Right ventricle myocardium inferior (tissue), 1 donor: ENCODE measurements at places on chromosomes 2 and 18.

GRCh38 chr2:45570671-45571334 lies 40.3 kb downstream of the SRBD1 start:
- no peak for DNase-seq

DNA sequence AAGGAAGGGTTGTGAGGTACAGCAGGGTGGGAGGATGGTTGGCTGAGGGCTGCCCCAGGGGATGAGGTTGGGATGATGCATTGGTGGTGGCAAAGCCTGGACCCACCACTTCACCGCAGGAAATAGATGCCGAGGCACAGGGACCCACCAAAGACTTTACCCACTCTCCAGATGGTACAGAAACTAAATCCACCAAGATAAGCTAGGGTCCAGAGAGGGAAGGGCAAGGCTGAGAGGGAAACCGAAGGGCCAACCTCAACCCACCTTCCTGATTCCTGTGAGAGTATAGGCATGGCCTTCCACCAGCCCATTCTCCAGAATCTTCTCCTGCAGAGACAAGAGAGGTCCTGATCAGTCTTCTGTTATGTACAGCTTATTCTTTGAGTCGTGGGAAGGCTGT lies 18.1 kb downstream of the CAPN14 start:
- DNase-seq, result no peak

DNA sequence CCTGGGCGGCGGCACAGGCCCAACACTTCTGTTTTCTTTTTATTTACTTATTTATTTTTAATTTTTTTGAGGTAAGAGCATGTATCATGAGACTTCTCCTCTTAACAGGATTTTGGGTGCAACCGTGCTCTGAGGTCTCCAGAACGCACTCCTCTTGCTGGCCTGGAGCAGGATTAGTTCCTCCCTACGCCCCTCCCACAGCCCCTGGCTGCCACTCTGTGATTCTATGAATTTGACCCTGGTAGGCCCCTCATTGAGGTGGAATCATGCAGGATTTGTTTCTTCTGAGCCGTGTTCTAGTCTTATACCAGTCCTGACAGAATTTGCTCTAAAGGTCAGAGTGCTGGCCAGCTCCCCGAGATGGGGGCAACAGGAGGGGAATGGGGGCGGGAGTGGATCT lies 106.5 kb upstream of the HS6ST1 start:
- DNase-seq, result no peak

DNA sequence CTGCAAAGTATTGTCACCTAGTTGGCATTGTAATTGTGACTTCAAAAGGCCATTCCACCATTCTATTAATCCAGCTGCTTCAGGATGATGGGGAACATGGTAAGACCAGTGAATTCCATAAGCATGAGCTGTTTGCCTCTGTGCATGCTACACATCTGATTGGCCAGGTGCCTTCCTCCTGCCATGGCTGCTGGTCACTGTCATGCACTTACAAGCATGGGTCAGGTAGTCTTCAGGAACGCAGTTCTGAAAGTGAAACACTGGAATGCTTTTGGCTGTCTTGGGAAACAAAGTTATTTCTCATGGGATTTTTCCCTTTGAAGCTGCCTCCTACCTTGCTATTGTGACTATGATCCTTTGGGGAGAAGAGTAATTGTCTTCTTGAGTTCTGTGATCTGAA lies 267.6 kb downstream of the GBX2 start:
- DNase-seq, result no peak

DNA sequence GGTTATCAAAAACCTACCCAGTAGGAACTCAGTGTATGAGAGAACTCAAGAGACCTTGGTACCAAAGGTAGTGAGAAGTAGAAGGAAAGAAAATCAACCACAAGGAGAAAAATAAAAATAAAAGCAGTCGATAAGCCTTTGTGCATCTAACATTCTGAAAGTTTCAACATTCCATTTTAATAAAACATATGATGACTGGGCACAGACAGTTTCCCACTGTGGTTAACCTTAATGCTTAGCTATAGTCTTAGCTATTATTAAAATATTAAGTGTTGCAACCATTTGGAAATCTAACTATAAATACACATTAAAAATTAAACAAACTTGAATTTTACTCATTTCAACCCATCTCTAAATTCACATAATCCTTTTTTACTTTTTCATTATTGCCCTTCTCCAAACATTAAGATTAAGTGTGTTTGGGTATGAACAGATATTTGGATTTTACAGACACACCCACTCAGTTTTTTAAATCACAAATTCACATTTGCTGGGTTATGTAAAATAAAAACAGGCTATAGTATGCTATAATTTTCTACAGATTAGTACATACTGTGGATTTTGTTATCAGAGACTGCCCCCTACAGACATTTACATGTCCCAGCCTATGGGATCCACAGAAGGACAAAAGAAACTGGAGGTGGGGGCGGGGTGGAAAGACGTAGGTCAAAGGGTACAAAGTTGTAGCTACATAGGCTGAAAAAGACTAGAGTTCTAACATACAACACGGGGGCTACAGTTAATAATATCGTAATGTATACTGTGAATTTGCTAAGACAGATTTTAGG lies 32.8 kb downstream of the SRBD1 start:
- DNase-seq, result no peak

- DNase-seq, result no peak
Observed at GRCh38 chr2:88036606-88037005, 19.0 kb downstream of the KRCC1 start.

- no peak for DNase-seq
Observed at GRCh38 chr2:10765461-10765860, 44.0 kb downstream of the ATP6V1C2 start.

DNA sequence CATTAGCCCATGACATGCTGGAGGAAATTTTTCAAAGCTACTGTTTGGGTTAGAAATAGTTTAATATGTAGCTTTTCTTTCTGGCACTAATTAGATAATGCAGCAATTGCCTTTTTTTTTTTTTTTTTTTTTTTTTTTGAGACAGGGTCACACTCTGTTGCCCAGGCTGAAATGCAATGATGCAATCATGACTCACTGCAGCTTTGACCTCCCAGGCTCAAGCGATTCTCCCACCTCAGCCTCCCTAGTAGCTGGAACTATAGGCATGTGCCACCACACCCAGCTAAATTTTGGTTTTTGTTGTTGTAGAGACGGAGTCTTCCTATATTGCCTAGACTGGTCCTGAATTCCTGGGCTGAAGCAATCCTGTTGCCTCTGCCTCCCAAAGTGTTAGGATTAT lies 136.2 kb downstream of the SP100 start:
- DNase-seq, result no peak

DNA sequence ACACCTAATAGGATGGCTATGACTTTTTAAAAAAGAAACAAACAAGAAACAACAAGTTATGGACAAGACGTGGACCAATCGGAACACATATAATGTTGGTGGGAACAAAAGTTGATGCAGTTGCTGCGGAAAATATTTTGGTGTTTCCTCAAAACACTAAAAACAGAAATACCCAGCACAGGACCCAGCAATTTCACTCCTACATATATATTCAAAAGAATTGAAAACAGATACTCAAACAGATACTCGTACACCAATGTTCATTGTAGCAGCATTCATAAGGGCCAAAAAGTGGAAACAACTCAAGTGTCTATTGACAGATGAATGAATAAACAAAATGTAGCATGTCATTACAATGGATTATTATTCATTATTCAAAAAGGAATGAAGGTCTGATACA lies 12.1 kb downstream of the CCDC141 start:
- DNase-seq, result no peak

DNA sequence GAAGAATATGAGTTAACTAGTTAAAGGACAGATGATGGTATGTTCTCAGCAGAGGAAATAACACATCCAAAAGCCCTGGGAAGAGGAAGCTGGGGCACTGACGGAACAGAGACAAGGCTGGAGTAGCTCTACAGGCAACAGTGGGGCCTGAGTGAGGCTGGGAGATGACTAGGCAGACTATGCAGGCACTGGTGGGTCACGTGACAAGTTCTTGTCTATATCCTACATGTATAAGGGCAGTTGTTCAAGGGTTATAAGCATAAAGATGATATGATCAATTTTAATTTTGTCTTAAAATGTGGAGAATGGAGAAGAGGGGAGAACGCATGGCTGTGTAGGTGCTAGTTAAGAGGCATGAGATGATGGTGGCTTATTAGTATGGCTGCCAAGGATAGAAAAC lies 68.6 kb downstream of the KCNS3 start:
- DNase-seq, result no peak

GRCh38 chr2:207253666-207254345 lies 88.1 kb upstream of the KLF7 start:
- no peak for DNase-seq

GRCh38 chr2:241983571-241984270 lies 114.2 kb downstream of the RTP5 start:
- no peak for DNase-seq

GRCh38 chr18:24263050-24263449 lies 124.2 kb downstream of the CABYR start:
- no peak for DNase-seq

GRCh38 chr18:47413327-47413726 lies 161.9 kb upstream of the SKOR2 start:
- DNase-seq, result no peak

- DNase-seq, result peak; percentile 58
Observed at GRCh38 chr2:239756790-239757760, 268.1 kb downstream of the NDUFA10 start.

GRCh38 chr18:51135795-51136194 lies 61.7 kb downstream of the MEX3C start:
- DNase-seq, result no peak

GRCh38 chr2:190835303-190835930 lies 45.2 kb upstream of the GLS start:
- no peak for DNase-seq

DNA sequence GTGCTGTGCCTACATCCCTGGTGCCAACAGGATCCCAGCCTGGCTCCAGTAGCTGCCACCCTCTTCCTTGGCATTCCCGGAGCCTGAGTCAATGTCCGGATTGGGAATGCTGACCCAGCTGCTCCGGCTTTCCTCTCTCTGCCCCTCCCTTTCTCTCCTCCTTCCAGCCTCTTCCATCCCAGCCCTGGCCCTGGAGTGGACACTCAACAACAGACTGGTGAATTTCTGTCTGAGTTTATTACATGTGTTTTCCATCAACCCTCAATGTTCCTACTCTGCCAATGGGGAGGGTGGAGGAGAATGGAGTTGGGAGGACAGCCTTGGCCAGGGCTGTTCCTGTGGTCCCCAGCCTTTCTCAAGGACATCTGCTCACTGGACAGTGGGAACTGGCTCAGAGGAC lies 917 bp upstream of the PRKAG3 start:
- DNase-seq, result no peak

DNA sequence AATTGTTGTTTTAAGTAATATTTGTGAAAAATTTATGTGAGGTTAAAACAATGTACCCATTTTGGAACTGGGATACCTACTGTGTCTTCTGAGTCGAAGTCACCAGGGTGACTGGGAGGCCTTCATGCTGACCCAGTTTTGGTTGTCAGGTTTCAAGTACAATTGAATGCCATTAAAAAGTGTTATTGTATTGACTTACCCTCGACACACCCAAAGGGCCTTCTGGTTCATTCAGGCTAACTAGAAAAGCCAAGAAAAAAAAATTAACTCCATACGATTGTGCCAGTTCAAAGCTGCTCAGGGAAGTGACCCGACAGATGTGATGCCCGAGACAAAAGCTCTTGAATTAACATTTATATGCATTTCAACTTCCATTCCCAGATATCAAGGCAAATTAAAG lies 190.0 kb downstream of the ST6GAL2 start:
- no peak for DNase-seq

GRCh38 chr2:215940645-215941184 lies 72.6 kb downstream of the MREG start:
- no peak for DNase-seq

DNA sequence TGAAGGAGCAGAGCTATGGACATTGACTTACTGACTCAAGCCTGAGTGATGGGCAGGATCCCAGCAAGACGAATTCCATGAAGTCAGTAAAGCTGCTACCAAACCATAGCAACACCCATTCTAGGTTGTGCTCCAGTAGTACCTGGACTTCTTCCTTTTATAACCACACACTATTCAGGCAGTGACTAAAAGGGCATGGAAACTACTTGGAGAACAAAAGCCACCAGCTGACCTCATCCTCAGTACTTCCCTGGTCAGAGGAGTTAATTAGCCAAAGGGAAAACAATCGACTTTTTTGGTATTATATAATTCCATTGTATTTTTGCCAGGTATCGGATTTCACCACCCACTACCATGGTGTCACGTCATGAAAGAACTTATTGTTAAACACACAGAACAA lies 237.1 kb downstream of the TTC32 start:
- no peak for DNase-seq

DNA sequence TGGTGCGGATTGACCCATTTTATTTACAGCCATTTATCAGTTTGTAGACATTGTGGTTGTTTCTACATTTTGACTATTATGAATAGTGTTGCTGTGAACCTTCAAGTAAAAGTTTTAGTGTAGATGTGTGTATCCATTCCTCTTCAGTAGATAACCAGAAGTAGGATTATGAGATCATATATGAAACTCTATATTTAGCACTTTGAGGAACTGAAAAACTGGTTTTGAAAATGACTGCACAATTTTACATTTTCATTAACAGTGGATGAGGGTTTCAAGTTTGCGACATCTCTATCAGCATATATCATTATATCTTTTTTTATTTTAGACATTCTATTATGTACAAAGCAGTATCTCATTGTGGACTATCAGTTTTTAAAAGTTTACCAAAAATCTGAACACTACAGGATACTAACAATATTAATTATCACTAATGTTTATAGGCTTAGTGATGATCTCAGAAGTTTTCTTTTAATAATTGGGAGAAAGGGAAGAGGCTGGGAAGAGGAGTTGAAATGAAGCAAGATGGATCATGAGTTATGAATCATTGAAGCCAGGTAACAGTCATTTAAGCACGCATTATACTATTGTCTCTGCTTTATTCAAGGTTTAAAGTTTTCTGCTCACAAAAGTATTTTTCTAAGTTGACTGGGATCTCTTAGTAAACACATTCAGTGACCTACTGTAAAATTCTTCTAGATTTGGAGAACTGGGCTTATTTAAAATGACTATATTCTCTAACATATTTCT lies 329.0 kb upstream of the LRATD1 start:
- no peak for DNase-seq

GRCh38 chr2:168089200-168089599 lies 158.2 kb downstream of the STK39 start:
- DNase-seq, result no peak

DNA sequence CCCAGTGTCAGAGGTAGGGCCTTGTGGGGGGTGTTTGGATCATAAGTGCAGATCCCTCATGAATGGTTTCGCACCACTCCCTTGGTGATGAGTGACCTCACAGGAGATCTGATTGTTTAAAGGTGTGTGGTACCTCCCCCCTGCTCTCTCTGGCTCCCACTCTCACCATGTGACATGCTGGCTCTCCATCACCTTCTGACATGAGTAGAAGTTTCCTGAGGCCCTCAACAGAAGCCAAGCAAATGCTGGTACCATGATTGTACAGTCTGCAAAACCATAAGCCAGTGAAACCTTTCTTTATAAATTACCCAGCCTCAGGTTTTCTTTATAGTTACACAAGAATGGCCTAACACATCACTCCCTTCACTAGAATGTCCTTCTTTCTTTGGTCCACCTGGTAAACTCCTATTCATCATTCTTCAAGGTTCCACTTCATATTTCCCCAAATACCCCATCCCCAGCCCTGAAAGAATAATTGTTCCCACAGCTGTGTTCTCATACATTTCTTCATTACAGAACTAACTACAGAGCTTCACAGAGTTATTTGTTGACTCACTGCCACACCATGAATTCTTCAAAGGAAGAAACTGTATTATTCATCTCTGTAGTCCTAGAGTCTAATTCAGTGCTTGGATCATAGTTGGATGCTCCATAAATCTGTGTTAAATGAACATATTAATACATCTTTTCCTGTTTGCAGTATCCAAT lies 81.2 kb upstream of the STK17B start:
- DNase-seq, result no peak
